Adrenal gland (tissue), 19 donors: ENCODE measurements at places on chromosomes 2 and 18. TPM values are rescaled to one million over a fixed set of nuclear protein-coding genes. Genes with fewer than 3 reads are reported as not detected.

DNA sequence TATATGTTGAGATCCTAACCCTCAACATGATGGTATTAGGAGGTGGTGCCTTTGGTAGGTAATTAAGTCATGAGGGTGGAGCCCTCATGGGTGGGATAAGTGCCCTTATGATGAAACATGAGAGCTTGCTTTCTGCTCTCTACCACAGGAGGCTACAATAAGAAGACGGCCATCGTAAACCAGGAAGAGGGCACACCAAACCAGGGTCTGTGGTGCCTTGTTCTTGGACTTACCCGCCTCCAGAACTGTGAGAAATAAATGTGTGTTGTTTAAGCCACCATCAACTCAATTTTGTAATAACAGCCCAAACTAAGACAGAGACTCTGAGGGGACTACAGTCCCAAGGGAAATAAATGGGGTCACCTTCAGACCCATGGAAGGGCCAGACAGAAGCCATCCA is 52.3 kb downstream of the IRS1 start:
- no peak overlapping the region for H3K27ac ChIP-seq
- peaks cover 11% of the 10 kb centered on the region for H3K4me1 ChIP-seq
- no peaks in the 10 kb centered on the region for H3K27me3 ChIP-seq
- no peaks in the 10 kb centered on the region for H3K36me3 ChIP-seq
- no peak overlapping the region for H3K4me3 ChIP-seq

DNA sequence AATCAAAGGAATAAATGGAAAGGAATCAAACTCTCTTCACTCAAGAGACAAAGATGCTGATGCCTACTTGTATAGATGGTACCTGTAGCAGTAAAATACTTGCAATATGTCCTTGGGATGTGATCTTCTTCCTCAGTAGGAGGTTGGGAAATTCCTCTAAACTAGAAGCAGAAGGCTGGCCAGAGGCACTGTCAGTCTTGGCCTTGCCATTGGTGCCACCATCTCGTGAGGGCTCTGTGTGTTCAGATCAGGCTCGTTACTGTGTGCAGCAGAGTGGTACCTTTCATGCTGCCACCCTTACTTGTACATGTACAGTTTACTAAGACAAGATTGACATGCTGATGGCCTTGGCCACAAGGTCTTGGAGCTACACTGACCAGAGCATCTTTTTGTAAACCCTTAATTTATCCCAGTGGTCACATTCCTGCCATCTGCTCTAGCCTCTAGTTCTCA is 169.0 kb downstream of the MYCN start:
- no peak for DNase-seq
- H3K27ac ChIP-seq: no peak overlapping the region
- no peaks in the 10 kb centered on the region for H3K4me1 ChIP-seq
- no peak overlapping the region for H3K4me3 ChIP-seq
- H3K36me3 ChIP-seq: no peaks in the 10 kb centered on the region

DNA sequence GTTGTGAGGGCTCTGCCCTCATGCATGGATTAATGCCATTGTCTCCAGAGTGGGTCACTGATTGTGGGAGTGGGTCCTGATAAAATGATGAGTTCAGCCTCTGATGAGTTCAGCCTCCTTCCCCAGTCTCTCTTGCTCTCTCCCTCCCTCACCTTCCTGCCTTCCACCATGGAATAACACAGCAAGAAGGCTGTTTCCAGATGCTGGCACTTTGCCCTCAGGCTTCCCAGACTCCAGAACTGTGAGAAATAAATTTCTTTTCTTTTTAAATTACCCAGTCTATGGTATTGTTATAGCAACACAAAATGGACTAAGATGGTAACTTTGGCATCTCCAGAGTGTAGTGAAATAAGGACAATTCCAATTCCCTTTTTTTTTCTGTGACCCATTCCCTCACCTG is 47.1 kb upstream of the MAP4K3 start:
- H3K27me3 ChIP-seq: no peaks in the 10 kb centered on the region
- no peak for DNase-seq
- peaks cover 38% of the 10 kb centered on the region for H3K4me1 ChIP-seq
- H3K36me3 ChIP-seq: no peaks in the 10 kb centered on the region
- H3K27ac ChIP-seq: no peak overlapping the region

DNA sequence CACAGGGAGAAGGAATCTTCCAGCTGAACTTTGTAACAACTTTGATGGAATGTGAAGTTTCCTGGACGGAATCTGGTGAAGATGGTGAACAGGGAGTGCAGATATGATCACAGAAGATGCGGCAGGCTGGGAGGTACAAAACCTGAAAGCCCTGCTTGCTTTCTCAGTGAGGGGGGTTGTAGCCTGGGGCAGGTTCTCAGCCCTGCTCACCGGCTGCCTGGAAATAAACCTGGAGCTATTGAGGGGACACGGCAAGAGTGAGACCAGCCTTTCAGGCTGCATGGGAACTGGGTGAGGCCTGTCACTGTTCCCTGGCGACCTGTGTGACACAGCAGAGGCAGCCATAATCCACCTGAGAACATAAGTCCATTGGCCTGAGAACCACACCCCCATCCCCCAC is 174.8 kb downstream of the LCLAT1 start:
- no peak for DNase-seq
- H3K4me1 ChIP-seq: no peaks in the 10 kb centered on the region
- H3K4me3 ChIP-seq: no peak overlapping the region
- no peaks in the 10 kb centered on the region for H3K36me3 ChIP-seq
- no peaks in the 10 kb centered on the region for H3K27me3 ChIP-seq
- no peak overlapping the region for H3K27ac ChIP-seq

GRCh38 chr18:61502472-61502871 is 169.2 kb downstream of the CDH20 start:
- no peak overlapping the region for H3K27ac ChIP-seq
- no peak overlapping the region for H3K4me3 ChIP-seq
- DNase-seq: peak; percentile 46
- H3K27me3 ChIP-seq: peaks cover 7% of the 10 kb centered on the region
- no peaks in the 10 kb centered on the region for H3K36me3 ChIP-seq

DNA sequence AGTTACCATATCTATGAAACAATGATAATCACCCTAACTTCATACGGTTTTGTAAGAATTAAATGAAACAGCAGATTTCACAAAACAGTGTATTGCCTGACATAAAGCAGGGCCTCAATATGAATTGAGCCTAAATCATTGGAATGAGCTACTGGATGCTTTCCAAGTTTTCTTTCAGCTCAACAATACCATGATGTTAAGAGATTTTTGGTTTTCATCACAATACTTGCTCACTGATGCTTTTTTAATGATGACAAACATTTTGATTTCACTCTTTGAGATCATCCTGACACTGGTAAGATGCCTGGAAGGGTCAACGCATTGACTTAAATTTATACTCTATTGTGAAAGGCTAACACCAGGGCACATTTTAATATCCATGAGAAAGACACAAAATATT is 377.5 kb downstream of the ZNF521 start:
- H3K27ac ChIP-seq: no peak overlapping the region
- H3K4me1 ChIP-seq: no peaks in the 10 kb centered on the region
- no peaks in the 10 kb centered on the region for H3K36me3 ChIP-seq
- no peak for DNase-seq

GRCh38 chr18:77191071-77191751 is 58.4 kb upstream of the GALR1 start:
- no peak overlapping the region for H3K4me3 ChIP-seq
- H3K27ac ChIP-seq: no peak overlapping the region
- H3K4me1 ChIP-seq: no peaks in the 10 kb centered on the region
- H3K27me3 ChIP-seq: no peaks in the 10 kb centered on the region

- H3K4me3 ChIP-seq: no peak overlapping the region
- no peaks in the 10 kb centered on the region for H3K36me3 ChIP-seq
- H3K27me3 ChIP-seq: no peaks in the 10 kb centered on the region
- no peak for DNase-seq
Observed at GRCh38 chr18:12066910-12067511, 26.6 kb upstream of the ANKRD62 start.

The HOXD13 gene
- total RNA-seq: not detected
